Purkinje cell (primary cell): ENCODE measurements at places on chromosomes 7 and 10. TPM values are rescaled to one million over a fixed set of nuclear protein-coding genes. Genes with fewer than 3 reads are reported as not detected.

The DUSP5 gene
- polyA plus RNA-seq: 1.7 TPM in 2 replicates

The VPS41 gene
- 278 and 336 TPM in 2 replicates for polyA plus RNA-seq

The LEP gene
- polyA plus RNA-seq: not detected in 2 replicates

The ANKMY2 gene
- 59.9 and 66.4 TPM in 2 replicates for polyA plus RNA-seq

The LIPK gene
- polyA plus RNA-seq: not detected in 2 replicates

The MACC1 gene
- polyA plus RNA-seq: 0.15 TPM in 1 of 2 replicates, not detected in the other

The PRDX3 gene
- 367 and 481 TPM in 2 replicates for polyA plus RNA-seq

The UTF1 gene
- polyA plus RNA-seq: not detected in 2 replicates

The SLC26A4 gene
- 0.05 TPM in 1 of 2 replicates, not detected in the other for polyA plus RNA-seq

The IPMK gene
- 2.8 and 4.3 TPM in 2 replicates for polyA plus RNA-seq

The PLCE1 gene
- polyA plus RNA-seq: 0.48 and 0.58 TPM in 2 replicates

The ELAPOR2 gene
- polyA plus RNA-seq: 66.4 and 83.2 TPM in 2 replicates

The LIPN gene
- not detected in 2 replicates for polyA plus RNA-seq

The PPP1R3C gene
- 15.1 and 19.3 TPM in 2 replicates for polyA plus RNA-seq

The LUC7L2 gene
- 28.1 and 33.2 TPM in 2 replicates for polyA plus RNA-seq

The CTAGE8 gene
- not detected in 2 replicates for polyA plus RNA-seq

The NXPH1 gene
- 4.6 TPM in 1 of 2 replicates, not detected in the other for polyA plus RNA-seq

The ANKRD61 gene
- not detected in 2 replicates for polyA plus RNA-seq

The SPDYE3 gene
- polyA plus RNA-seq: 1.0 and 2.3 TPM in 2 replicates

The RADIL gene
- polyA plus RNA-seq: 0.32 and 0.52 TPM in 2 replicates

The TM9SF3 gene
- 66.1 and 85.4 TPM in 2 replicates for polyA plus RNA-seq
